ENCODE measurements at places on chromosomes 2 and 18. TPM values are rescaled to one million over a fixed set of nuclear protein-coding genes. Genes with fewer than 3 reads are reported as not detected.

DNA sequence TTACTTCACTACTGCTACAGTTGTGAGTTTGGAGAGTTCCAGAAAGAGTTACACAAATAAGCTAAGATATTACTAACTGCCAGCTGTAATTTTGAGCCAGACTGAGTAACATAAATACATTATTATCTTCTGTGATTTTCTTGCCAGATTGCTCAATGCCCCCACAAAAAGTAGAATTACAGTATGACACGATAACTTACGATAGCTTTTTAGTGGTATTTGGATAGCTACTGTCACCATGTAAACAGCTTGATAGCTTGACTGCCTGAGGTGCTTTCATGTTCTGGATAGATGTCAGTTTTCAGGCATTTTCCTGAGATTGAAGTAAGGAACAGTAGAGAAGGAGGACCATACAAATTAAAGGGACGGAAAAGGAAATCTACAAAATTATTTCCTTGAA, 533.3 kb downstream of the SOCS6 start:
- no peak for DNase-seq

The CD207 gene
- 0.24 TPM for total RNA-seq

DNA sequence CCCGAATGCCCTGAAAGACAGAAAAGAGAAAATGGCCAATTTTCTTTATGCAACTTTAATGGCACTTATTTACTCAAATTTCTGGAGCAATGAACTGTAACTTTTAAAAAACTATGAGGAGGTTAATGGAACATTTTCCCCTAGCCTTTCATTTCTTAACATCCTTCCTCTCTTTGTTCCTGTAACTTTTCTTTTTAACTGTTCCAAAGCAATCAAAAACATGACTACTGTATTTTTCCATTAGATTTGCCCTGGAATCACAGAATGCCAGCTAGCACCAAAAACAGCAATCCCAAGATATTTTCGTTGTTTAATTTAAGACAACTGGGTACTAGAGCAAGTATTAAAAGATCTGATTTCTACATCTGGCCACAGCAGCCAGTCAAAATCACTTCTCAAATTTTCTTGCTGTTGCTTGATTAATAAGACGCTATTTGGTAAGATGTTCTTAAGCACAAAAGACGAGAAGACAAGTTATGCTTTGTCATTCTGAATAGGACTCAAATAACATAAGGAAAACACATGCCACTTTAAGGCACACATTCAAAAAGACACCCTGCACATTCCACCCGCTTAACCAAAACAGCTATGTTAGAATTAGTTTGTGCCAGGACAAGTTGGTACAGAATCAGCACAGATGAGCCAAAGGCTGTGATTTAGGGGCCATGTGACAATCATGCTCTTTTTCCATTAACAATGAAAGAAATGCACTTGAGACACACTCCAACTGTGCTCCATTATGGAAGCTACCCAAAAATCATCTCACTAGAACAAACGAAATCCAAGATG, 3.6 kb downstream of the STARD7 start:
- no peak for DNase-seq

- DNase-seq = no peak
These were observed 190.5 kb downstream of the ALPK2 start for GRCh38 chr18:58438161-58438957.

The OSBPL6 gene
- 7.0 TPM for total RNA-seq

- no peak for DNase-seq
These were observed 128.0 kb downstream of the NEDD4L start for GRCh38 chr18:58172031-58172430.

GRCh38 chr18:79607361-79607952, 72.1 kb upstream of the CTDP1 start:
- DNase-seq = peak; percentile 16

- DNase-seq = no peak
These were observed 151.7 kb upstream of the KLF7 start for GRCh38 chr2:207317378-207317984.

- DNase-seq = no peak
These were observed 3.9 kb upstream of the SH3RF3 start for GRCh38 chr2:109124982-109125592.

DNA sequence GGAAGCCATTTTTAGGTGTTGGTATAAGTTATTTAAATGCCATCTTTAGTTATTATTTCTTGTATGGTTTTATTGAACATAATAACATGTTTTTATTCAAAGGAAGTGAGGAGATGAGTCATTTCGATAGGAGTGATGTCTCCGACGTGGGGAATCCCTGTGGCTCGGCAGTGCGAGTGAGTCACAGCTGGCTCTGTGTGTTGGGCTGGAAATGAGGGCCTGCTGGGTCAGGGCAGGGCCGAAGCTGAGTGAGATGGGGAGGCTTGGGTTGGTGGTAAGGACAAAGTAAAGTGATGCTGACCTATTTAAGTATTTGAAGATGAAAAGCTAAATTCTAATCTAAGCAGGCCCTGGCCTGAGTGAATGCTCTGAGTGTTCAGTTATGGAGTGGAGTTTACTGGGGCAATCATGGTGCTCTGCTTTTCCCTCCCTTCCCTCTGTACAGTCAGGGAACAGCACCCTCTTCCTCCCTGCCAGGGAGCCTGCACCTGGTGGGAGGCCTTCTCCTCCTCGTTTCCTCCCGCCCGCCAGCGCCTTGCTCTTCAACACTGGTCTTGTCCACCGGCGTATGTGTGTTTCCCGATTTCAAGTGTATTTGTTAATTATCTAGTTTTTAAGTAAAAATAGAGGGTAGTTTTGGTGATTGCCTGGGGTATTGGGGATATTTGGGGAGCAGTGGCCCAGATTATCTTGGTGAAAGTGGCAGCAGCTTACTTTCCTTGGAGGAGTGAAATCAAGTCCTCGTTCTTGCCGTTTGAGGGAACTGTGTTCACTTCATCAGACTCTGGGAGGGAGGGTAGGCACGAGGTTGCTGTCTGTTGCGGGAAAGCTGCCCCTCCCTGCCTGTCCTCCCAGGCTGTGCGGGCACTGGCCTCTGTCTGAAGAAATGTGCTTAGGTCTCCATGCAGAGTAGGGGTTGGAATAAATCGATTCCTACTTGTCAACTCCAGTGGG, 157.0 kb downstream of the LDLRAD4 start:
- DNase-seq = peak; percentile 89

DNA sequence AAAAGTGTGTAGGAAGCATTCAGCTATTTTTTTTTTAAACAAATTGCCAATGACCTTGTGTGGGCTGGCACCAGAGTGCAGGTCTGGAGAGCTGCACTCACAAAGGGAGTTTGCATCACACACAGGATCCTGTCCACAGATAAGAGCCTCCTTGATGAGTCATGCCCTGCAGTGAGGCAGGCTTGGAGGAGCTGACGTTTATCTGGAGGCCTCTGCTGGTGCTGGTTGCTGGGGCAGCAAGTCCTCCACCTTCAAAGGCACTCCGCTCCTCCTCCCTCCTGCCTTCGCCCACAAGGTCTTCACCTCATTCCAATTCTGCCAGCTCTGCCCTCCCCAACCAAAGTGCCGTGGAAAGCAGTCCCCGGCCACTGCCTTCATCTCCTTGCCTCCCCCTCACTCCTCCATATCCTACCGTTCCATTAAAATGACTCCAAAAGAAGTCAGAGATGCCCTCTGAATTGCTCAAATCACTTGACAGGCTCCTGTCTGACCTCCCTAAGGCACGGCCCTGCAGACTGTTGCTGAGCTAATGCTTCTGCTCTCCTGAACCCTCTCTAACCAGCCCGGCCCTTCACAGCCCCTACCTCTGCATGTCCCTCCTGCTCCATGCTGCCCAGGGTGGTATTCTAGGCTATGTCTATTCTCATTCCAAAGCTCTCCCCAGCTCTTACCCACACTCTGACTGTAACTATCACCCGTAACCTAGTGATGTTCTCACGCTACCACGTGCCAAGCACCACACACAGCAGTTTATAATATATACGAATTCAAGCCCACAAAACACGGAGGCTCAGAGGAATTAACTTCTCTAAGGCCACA, 30.9 kb downstream of the LONRF2 start:
- DNase-seq = peak; percentile 75

GRCh38 chr18:29153091-29153490, 976.2 kb upstream of the CDH2 start:
- DNase-seq = no peak

DNA sequence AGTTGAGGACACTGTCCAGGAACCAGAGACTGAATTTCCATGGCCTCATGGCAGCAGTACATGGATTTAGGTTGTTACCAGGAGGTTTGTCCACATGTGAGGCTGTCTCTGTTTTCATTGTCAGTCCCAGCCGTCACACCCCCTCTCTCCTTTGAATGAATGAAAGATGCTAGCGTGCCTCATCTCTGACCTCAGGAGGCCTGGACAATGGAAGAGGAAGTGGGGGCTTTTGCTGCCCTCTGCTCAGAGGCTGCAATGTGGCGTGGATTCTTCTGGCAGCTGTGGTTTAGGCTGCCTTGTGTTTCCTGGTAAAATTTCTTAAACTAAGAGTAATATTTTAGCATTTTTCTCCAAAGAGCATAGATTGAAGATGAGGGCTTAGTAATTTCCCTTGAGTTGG, 47.5 kb downstream of the RAB31 start:
- DNase-seq = no peak

The CD28 gene
- 2.9 TPM for total RNA-seq

The SGPP2 gene
- total RNA-seq = 5.4 TPM

DNA sequence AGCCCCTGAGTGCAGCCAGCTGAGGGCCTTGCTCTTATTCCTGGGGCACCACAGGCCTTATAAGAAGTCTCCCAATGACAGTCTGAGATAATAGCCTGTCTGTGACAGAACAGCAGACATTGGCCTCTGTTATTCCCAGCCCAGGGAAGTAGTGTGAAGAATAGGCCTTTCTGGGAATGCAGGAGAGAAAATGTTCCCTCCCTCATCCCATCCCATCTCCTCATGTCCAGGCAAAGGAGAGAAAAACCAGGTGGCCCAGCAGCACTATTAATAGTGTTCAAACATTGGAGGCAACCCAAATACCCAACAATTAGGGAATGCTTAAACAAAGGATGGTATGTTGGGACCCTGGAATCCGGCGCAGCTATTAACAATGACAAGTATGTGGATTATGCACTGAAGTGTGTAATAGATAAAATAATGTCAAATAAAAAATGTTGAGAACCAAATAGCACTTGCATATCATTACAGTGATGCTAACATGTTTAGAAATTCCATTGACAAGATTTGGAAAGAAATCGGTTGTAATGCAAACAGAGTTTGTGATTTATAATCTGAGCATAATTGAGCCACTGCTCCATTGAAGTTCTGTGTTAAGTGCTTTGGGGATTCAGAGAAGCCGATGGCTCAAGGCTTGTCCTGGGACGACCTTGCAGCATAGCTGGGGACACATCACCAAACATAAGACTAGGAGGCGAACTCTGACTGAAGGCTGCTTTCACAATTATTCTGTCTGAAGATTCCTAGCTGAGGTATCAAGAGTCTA, 69.3 kb downstream of the LBH start:
- DNase-seq = no peak

GRCh38 chr18:47150029-47150823, at the start of gene HDHD2:
TSS of gene HDHD2 (minus strand) at chr18:47150500. CDS start at chr18:47136439, 14,061 bp downstream.
- DNase-seq = peak; percentile 91

- DNase-seq = no peak
These were observed 46.0 kb downstream of the ARHGEF33 start for GRCh38 chr2:38935568-38936172.

GRCh38 chr2:218397820-218398436, 1.7 kb upstream of the CTDSP1 start:
- peak; percentile 88 for DNase-seq

DNA sequence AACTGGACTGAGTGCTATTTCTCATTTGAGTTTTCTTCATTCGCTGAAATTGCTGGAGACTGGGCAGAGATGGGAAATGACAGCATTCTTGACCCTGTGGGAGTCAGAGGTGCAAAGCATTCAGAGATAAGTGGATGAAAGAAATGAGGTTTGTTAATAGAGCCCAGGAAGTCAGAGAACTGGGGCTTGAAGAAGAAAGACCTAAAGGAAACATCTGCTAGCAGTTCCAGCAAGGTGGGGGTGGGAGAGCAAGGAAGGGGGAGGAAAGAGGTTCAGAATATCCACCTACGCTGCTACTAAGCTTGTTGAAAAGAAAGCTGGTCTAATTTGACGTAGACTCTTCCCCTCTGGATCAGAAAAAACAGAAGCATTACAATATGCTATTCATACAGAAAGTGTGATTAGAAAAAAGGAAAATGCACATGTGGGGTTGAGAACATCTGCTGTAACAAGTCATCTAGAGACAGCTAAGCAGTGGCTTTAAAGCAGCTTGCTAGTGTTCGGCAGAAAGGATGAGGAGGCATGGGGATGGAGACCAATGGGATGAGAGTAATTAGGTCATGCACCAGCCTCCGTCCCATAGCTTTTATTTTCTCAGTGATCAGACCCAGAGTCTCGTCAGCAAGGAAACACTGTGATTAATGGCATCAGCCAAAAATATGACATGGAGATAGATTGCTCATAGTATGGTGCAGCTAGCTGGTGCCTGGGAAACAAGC, 29.7 kb downstream of the NAB1 start:
- no peak for DNase-seq

GRCh38 chr2:100205174-100205573, 62.8 kb upstream of the AFF3 start:
- no peak for DNase-seq

The SCN9A gene
- total RNA-seq = 1.8 TPM

The DSG1 gene
- total RNA-seq = 3.6 TPM
